T-helper 2 cell treated with Interferon-gamma antibody and Interleukin-4, amounts not matched to agents 5 μg/mL and 100 μg/mL, for 36 hours (primary cell): ENCODE measurements at places on chromosomes 3 and 15.

DNA sequence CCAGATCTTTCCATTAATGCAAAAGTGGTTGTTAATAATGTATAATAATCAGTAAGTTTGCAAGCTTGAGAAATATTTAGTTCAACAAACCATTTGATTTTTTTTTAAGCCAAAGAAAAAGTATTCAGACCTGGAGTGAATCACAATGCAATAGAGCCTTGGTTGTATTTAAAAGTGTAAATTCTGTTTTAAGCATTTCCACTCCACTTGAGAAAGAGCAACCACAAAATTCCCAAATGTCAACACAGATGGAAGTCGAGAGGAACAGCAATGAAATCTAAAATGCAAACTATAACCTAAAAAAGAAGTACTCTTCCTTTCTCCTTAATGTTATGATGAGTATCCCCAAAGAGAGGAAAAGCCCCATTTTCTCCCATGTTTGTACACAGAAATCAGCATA is 20.2 kb downstream of the GBE1 start:
- no peak overlapping the region for H3K27ac ChIP-seq
- H3K27me3 ChIP-seq: no peaks in the 10 kb centered on the region
- no peak for DNase-seq
- peaks cover 3% of the 10 kb centered on the region for H3K4me1 ChIP-seq
- no peak overlapping the region for H3K4me3 ChIP-seq

DNA sequence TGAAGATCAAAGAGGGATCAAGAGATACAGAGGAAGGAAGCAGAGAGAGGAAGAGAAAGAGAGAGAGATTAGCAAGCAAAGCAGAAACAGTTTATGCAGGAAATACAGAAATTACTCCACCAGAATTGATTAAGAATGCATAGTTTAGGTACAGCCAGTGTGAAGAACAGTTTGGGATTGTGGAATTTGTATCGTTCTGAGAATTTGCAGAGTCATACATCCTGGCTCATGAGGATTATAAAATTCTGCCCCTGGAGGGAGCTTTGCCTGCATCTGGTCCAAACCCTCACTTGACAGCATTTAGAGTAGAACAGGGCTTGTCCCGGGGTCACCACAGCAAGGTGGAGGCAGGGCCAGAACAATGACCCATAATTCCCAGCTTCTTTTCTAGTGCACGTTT is 44.1 kb downstream of the MASP1 start:
- H3K4me3 ChIP-seq: peak overlapping the region; percentile 35
- H3K27me3 ChIP-seq: peaks cover 36% of the 10 kb centered on the region
- peaks cover 8% of the 10 kb centered on the region for H3K4me1 ChIP-seq
- DNase-seq: no peak

DNA sequence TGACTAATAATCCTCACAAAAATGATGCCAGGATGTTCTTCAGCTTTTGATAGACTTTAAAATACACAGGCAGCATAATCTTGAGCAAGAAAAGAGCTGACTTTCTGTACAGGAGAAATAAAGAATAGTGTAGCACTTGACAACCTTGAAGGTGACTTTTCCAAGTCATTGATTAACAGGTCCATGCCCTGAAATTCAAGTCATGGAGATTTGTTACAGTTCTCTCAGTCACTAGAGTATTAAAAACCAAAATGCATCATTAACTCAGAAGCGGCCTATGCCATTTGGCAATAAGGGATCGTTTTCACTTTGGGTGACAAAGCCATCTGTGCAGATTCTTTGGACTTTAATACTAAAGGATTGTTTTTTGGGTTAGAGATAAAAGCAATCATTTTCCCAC is 692.7 kb upstream of the SGO1 start:
- no peak overlapping the region for H3K27ac ChIP-seq
- no peak for DNase-seq
- no peaks in the 10 kb centered on the region for H3K27me3 ChIP-seq

- no peak overlapping the region for H3K27ac ChIP-seq
- H3K4me1 ChIP-seq: no peaks in the 10 kb centered on the region
- no peaks in the 10 kb centered on the region for H3K36me3 ChIP-seq
- DNase-seq: no peak
- H3K4me3 ChIP-seq: no peak overlapping the region
- no peaks in the 10 kb centered on the region for H3K27me3 ChIP-seq
Observed at GRCh38 chr15:62770752-62771151, 271.8 kb upstream of the TPM1 start.

DNA sequence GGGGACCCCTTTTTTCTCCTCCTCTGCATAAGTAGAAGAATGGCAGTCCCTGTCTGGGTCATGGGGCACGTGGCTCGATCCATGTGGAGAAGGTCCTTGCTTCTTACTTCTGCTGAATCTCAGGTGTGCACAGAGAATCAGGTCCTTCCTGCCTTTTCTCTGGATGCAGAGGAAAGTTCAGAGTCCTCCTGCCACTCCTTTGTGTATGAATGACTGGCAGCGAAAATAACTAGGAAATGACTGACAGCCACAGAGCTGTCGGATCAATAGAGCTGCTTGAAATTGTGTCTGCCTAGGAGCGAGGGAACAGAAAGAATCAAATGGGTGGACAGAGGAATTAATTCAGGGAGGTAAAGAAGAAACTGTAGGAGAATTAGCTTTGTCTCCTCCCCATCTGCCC is 49.6 kb upstream of the ROPN1 start:
- H3K36me3 ChIP-seq: no peaks in the 10 kb centered on the region
- H3K4me1 ChIP-seq: no peaks in the 10 kb centered on the region
- peaks cover 3% of the 10 kb centered on the region for H3K27me3 ChIP-seq
